ENCODE measurements at places on chromosomes 1 and 21.

DNA sequence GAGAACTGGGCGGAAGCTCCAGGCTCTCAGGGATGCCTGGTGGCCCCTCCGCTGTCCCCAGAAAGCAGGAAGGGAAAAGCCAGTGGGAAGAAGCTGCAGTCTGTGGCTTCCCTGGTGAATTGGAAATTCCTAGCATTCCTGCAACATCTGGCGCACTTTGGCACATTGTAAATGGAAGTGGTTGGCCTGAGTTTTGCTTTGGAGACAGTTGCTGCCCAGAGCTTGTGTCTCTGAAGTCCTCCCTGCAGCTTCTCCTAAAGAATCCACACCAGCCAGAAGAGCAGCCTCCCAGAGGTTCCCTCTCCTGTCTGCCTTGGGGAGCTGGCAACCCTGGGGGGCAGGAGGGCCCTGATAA, 48.2 kb downstream of the ARHGEF10L start:
- peak; percentile 88 for DNase-seq

GRCh38 chr1:62784509-62785365, 805 bp downstream of the ATG4C start:
- DNase-seq, result peak; percentile 5

DNA sequence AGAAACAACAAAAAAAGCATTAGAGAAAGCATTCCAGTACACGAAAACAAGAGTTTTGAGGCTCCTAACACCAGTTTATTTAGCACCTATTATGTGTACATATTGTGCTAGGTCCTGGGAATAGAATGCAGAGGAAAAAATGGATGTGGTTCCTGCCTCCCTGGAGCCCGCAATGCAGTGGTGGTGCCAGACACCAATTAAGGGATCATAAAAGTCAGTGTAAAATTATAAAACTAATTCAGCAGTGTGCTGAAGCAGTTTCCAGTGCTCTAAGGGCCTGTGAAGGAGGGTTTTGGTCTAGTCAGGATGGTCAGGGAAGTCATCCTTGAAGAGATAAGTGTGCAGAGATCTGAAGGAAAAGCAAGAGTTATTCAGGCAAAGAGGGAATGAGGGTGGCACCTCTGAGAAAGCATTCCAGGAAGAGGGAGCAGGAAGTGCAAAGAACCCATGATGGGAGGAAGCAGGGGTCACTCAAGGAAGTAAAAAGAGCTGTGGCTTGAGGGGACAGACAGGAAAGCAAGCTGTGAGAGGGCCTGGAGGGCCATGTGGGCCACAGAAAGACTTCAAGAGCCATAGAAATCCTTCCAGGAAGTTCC, 65.2 kb upstream of the IFNLR1 start:
- DNase-seq, result no peak

- no peak for DNase-seq
Measured at GRCh38 chr1:116483481-116484309, 87.1 kb downstream of the CD58 start.

- DNase-seq, result peak; percentile 60
Measured at GRCh38 chr1:231410036-231410612, 12.0 kb downstream of the EGLN1 start.

GRCh38 chr1:175090780-175091179, 23.1 kb downstream of the TNN start:
- no peak for DNase-seq

DNA sequence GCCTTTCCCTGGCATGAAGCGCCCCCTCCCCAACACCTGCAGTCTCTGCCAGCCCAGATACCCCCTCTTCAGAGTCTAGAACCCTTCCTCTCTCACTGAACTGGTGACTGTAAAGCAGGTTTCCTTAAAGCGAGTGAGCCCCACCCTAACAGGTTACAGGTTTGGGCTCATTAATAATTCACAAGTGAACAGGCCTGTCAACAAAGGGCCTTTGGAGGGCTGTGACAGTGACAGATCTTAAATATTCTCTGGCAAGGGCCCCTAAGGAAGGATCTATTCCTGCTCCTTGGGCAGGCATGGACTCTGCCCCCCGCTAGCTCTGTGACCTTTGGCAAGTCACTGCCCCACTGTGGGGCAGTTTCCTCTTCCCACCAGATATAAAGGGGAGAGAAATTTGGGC, 5.6 kb upstream of the TTC39A start:
- no peak for DNase-seq

DNA sequence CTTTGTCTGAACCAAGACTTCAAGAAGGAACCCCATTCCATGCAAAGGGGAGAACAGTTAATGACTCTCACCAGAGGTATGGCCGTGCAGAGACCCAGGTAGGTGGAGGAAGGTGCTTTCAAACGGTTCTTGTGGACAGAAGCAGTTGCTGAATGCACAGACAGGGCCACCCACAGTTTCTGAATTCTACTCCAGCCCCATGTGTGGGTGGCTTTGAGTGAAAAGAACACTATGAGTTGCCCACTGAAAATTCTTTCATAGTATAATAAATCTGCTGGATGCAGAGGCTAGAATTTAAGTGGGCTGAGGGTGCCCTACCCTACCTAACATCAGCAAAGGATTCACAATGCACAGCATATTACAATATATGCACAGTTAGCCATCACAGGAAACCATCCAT, 7.2 kb upstream of the CCDC185 start:
- DNase-seq, result no peak

DNA sequence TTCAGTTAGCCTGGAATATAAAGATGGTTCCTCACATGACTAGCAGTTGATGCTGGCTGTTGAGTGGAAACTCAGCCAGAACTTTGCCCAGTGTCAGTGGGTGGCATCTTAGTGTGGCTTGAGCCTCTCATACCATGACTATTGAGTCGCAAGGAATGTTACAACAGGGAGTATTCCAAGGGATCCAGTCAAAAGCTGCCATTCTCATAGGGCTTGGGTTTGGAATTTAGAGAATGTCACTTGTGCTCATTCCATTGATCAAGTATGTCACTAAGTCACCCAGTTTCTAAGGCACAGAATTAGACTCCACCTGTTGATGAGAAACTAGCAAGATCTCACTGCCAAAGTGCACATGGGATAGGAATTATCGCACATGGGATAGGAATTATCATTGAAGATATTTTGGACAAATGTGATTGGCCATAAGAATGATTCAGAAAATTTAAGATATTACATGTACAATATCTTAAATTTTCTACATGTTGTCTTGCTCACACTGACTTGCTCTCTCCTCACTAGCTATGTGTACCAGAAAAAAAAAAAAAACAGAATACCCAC, 1290.7 kb upstream of the ADGRL2 start:
- DNase-seq, result no peak

DNA sequence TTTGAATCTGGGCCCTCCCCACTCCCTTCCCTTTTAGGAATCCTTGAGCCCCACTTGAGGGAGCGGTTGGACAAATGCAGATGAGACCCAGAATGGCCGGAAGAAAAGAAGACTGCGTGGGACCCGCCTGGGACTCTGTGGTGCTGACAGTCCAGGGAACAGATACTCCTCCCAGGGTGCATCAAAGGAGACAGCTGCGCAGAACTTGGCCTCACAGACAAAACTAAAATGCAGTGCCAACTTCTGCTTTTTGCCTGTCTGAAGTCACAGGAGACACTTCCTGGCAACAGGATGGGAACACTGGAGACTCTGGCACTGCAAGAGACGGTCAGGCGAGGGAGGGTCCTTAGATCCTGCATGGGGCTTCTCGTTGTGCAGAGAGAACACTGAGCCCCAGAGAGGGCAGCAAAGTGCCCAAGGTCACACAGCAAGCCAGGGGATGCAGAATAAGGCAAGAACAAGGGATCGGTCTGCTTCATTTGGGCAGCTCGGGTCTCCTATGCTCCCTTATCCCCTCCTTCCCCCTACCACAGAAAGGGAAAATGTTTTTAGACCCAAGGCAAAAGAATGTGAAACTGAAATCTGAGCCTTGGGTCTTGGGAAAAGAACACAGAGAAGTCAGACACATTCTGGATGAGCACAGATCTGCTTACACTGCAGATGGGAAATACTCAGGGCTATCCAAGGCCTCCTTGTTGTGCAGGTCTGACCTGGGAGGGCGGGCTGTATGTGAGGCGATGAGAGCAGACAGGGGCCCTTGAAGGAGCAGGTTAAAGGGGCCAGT, 182.4 kb downstream of the TRABD2B start:
- no peak for DNase-seq

- DNase-seq, result no peak
Measured at GRCh38 chr1:31218705-31219104, 21.0 kb downstream of the NKAIN1 start.

DNA sequence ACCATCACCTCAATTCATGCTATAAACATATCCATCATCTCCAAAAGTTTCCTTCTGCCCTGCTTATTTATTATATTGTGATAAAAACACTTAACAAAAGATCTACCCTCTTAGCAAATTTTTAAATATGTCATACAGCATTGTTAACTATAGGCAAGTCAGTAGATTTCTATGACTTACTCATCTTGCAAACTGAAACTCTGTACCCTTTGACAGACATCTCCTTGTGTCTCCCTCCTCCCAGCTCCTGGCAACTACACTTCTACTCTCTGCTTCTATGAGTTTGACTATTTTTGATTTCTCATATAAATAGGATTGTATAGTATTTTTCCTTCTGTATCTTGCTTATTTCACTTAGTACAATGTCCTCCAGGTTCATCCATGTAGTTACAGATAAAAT, 174.8 kb downstream of the TNFSF18 start:
- DNase-seq, result no peak
